Endodermal cell (in vitro differentiated cells): ENCODE measurements at places on chromosomes 1 and 21.

GRCh38 chr1:55015123-55015522, 16.4 kb downstream of the BSND start:
- DNase-seq, result no peak

DNA sequence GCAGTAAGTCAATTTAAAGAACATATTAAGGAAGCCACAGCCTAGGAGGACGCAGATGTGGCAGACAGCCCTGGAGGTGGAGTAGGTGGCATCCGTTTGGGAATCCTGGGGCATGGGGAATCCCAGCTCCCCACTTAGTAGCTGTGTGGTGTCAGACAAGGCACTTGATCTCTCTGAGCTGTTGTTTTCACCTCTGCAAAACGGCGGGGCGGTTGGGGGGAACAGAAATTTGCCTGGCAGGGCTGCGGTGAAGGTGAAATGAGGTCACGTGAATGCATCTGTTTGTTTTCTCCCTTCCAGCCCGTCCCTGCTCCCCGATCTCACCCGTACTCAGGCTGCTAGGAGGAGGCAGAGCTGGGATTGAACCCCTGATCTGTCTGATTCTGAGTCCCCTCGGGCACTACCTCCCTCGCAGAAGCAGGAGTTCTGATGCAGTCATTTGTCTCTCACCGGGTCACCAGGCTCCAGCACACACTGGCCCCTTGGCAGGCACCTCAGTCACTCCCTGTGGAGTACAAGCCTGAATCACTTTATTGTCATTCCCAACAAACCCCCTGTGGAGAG, 2.2 kb upstream of the LAPTM5 start:
- DNase-seq, result peak; percentile 61

- no peak for DNase-seq
Observed at GRCh38 chr1:198669023-198669698, 30.3 kb downstream of the PTPRC start.

DNA sequence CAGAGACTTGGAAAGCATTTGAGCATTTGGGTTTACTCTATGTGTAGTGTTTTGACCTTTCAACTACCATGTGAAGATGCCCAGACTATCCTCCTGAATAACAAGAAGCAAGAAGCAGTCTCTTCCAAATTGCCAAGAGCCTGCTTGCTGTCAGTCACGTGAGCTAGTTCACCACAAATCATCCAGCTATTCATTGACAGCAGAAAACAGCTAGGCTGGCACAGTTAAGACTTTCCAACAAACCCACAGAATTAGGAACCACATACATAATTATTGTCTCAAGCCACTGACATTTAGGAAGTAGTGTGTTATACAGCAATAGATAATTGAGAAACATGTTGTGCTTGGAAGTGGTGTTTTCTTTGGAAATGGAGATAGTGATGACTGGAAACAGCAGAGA, 1652.0 kb downstream of the NCAM2 start:
- DNase-seq, result no peak

- no peak for DNase-seq
Observed at GRCh38 chr21:41726970-41727783, 39.7 kb downstream of the RIPK4 start.

DNA sequence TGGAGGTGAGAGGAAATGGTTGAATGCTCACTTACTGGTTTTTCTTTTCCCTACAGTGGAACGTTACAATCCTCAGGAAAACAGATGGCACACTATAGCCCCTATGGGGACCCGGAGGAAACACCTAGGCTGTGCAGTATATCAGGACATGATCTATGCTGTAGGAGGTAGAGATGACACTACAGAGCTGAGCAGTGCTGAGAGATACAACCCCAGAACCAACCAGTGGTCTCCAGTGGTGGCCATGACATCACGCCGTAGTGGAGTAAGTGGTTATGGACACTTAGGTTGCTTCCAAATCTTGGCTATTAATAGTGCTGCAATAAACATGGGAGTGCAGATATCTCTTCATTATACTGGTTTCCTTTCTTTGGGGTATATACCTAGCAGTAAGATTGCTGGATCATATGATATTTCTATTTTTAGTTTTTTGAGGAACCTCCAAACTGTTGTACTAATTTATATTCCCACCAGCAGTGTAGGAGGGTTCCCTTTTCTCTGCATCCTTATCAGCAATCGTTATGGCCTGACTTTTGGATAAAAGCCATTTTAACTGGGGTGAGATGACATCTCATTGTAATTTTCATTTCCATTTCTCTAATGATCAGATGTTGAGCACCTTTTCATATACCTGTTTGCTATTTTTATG, 48.8 kb upstream of the DARS2 start:
- DNase-seq, result no peak

- peak; percentile 79 for DNase-seq
Observed at GRCh38 chr1:14782741-14783591, 184.5 kb downstream of the KAZN start.
